ENCODE measurements at places on chromosomes 3 and 15.

DNA sequence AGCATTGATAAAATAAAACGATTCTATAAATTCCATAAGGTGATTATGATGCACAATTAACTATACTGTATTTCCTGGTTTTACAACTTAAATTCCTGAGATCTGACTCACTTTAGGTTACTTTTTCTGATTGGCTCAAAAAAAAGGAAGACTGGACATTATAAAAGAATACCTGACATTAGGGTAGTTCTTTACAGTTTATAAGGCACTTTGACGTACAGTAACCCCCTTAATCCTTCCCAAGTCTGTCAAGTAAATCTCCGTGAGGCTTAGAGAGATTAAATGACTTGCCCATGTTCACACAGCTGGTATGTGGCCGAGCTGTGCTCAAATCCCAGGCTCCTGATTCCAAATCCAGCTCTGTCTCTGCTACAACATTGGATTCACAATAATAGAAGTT, 1.0 kb upstream of the SLTM start:
- DNase-seq, result no peak

DNA sequence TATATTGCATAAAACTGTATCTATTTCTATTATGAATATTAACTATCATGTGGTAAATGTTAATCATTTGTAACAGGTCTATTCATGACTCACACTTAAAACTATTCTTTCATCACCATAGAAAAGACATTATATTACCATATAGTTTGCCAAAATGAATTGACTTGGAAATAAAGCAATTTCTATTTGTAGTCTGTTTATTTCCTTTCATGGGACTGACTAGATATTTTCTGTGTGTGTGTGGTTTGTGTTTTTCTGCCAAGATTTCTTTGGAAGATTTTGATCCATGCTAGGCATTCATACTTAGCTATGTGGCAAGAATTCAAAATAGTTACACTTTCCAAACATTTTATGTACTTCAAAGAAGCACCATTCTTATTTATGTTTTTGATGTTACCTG, 522.5 kb upstream of the AGTR1 start:
- no peak for DNase-seq

DNA sequence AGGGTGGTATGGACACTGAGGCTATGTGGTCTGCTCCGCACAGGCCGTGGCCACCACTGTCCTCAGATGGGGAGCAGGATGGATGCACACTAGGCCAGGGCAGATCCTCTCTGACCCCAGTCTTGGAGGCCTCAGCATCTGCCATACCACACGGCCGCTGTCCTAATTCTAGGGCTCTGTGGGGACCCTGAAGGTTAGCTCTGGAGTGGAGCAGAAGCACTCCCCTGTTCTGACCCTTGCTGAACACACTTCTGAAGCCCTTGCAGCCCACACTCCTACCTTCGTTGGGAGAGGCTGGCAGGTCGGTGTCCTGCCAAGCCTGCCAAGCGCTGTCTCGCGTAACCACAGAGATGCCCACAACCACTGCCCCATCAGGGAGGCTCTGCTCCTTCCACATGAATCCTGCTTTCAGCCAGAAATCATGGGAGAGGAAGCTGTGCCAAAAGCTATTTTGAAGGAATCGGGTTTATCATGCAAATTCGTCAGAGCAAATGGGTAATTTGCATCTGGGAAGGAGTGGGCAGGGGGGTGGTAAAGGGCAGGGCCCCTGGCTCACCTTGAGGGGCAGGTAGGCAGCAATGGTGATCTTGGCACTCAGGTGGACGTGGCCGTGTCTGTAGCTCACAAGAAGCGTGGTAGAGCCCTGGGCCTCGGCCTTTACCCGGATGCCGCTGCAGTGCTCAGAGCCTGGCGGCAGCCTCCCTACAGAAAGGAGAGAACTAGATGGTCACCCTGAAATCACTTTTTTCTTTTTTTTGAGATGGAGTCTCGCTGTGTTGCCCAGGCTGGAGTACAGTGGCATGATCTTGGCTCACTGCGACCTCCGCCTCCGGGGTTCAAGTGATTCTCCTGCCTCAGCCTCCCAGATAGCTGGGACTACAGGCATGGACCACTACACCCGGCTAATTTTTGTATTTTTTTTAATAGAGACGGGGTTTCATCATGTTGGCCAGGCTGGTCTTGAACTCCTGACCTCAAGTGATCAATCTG, 54.4 kb downstream of the NUP210 start:
- no peak for DNase-seq

GRCh38 chr3:196186651-196187573, 24.3 kb downstream of the ZDHHC19 start:
- no peak for DNase-seq

GRCh38 chr3:11170052-11170770, 15.9 kb downstream of the HRH1 start:
- no peak for DNase-seq

DNA sequence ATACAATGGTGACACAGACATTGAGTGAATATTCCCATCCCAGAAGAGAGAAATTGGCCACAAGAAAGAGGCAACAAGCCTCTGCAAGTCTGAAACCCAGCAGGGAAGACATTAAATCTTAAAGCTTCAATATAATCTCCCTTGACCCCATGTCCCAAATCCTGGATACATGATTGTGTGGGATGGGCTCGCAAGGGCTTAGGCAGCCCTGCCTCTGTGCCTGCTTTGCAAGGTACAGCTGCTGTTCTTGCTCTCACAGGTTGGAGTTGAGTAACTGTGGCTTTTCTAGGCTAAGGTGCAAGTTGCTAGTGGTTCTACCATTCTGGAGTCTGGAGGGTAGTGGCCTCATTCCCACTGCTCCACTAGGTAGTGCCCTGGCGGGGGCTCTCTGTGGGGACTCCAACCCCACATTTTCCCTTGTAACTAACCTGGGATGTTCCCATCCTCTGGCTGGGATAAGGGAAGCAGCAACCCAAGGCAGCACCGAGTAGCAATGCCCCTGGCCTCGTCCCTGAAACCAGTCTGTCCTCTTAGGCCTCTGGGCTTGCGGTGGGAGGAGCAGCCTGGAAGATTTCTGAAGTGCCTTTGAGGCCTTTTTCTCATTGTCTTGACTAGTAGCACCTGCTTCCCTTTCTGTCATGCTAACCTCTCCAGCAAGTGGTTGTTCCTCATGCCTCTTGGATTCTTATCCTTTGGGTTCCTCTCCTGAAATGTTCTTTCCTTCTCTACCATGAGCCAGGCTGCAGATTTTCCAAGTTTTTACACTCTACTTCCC, 90.0 kb downstream of the FAM174B start:
- DNase-seq, result no peak

DNA sequence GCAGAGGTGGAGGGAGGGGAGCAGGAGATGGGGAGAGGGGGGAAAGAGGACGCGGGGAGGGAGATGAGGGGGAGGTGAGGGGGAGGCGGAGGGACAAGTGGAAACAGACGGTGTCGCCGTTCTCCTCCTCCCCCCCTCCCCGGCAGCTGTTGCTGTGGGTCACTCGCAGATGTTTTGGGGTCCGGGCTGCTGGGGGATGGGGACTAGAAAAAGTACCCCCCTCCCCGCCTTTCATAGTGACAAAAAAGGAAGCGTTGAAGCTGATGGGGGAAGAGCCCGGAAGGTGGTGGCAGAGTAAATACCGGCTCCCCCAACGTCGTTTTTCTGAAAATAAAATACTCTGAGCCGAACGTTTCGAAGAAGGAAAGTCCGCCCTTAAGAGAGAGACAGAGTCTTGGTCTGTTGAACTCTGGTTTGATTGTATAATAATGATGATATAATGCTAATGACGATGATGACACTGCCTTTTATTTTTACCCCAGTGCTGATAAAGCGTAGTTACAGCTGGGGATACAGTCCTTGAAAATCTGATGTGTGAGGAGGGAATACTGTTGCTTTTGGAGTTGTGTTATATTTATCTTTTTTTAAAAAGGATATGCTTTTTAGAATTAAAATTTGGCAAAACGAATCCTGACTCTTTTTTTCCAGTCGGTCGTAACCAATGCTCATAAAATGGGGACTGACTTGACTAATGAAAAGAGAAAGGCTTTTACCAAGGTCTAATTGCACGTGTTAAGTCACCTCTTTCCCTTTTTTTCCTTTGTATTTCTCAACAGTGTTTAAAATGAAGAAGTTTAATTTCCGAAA, 993 bp downstream of the STXBP5L start:
- DNase-seq, result no peak

DNA sequence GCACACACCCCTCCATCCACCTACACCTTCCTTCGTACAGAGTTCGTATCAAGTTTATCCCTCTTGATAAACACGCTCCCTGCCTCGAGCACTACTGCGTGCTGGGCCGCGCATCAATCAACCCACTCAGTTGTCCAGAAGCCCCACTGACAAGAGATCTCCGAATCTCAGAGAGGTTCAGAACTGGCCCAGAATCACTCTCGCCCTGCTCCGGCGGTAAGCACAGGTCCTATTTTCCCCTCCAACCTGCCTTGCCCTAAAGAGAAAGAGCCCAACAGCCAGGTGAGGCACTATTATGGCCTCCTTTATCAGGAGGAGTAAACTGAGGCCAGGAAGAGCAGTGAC, 494 bp upstream of the NISCH start:
- no peak for DNase-seq

DNA sequence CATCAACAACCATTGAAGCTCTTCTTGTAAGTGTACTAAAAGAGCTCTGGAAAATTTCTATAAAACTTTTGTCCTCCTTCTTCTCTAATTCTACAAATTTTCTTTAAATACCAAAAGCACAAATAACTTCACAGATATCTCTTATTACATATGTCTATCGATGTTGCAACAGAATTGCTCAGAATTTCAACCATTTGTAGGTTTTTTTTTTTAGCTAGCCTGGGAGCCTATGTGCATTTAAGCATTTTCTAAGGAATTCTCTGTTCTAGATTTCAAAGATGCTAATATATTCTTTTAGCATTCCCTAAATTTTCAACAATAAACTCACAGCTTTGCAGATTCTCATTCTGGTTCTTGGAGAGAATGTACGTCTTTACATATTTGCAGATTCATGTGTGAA, 774.3 kb upstream of the NR2F2 start:
- DNase-seq, result no peak

- no peak for DNase-seq
Measured at GRCh38 chr3:50651445-50651844, 23.3 kb upstream of the DOCK3 start.

- no peak for DNase-seq
Measured at GRCh38 chr3:188746291-188746783, 425.4 kb upstream of the TPRG1 start.

GRCh38 chr3:87766721-87767120, 292.1 kb downstream of the CGGBP1 start:
- DNase-seq, result no peak

GRCh38 chr15:39649757-39650156, 68.9 kb downstream of the THBS1 start:
- DNase-seq, result no peak

GRCh38 chr3:44232407-44232806, 9.3 kb upstream of the TOPAZ1 start:
- DNase-seq, result no peak

- DNase-seq, result no peak
Measured at GRCh38 chr15:92438471-92438870, 44.8 kb downstream of the ST8SIA2 start.

- peak; percentile 92 for DNase-seq
Measured at GRCh38 chr3:42502429-42503250, at the start of gene VIPR1. Gene VIPR1 (plus strand): TSS chr3:42502643. CDS start chr3:42502736, 93 bp downstream.

DNA sequence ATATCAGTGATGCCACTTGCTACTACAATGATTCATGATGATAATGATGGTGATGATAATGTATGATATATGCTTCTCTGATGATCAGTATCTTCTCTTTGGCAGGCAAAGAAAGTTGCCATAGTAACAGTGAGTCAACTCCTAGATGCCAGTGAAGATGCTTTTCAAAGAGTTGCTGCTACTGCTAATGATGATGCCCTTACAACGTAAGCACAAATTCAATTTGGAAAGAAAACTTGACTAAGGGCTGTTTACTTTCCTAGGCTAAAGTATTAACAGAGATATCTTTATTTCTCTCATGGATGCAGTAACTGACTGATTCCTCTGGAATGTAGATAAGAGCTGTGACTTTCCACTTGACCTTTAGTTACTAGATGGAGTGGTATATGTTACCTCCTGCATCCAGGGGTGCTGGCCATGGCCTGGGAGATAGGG, 27.8 kb downstream of the ADGRG7 start:
- no peak for DNase-seq

DNA sequence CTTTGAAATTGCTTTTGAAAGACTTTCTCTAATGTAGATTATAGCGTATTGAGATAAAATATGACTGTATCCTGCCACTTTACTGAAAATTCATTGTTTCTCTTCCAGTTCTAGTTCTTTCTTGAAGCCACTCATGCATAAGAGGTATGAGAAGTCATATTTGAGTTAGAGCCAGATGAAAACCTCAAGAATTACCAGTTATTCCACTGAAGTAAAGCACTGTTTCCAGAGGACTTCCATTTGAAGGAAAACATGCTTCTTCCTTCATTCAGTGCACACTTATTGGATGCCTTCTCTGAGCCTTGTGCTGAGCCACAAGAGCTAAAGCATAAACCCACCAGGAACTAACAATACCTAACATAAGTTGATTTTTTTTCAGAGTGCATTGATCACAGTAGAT, 513.4 kb downstream of the ZNF385D start:
- DNase-seq, result no peak

GRCh38 chr15:62940093-62940754, 102.3 kb upstream of the TPM1 start:
- DNase-seq, result no peak

DNA sequence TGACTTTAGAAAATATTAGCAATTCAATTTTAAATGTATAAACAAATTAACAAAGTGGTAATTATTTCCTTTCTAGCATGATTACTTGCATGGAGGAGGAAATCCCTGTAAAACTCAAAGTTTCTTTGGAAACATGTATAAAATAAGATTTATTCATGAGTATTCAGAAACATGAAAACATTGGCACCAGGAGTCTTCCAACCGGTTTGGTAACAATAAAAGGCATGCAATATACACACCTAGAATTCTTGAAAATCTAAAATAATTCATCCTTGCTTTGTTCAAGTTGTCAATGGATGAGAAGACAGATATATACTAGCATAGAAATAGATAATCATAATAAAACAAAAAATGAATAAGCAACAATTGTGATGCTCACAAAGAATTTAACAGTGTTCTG, 76.4 kb downstream of the ZPLD1 start:
- no peak for DNase-seq

- DNase-seq, result no peak
Measured at GRCh38 chr15:47027322-47027946, 689.9 kb upstream of the SEMA6D start.

GRCh38 chr3:192858849-192859585, 58.6 kb downstream of the MB21D2 start:
- no peak for DNase-seq

DNA sequence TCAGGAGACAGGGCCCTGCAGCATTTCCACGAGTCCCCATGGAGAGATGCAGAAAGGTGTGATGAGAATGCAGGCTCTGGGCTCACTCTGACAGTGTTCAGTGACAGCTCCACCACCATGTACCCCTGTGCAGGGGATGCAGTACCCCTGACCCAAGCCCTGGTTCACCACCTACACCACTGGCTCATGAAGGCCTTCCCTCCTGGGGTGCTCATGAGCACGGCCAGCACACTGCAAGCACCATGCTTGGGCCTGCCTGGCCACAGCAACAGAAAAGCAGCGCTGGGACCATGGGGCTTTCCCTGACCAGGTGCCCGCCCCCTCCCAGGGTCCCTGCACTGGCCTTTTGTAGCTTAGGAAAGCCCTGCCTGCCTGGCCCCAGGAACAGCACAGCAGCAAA, 6.2 kb downstream of the CXCR6 start:
- no peak for DNase-seq

- DNase-seq, result no peak
Measured at GRCh38 chr3:66673293-66673692, 172.5 kb upstream of the LRIG1 start.

All from stimulated activated CD4-positive, alpha-beta T cell treated with anti-CD3 and anti-CD28 coated beads, Interleukin-1b, Interleukin-23, amount 100 ng/mL, for 1 hour (primary cell).